ENCODE measurements at places on chromosomes 3 and 15.

- no peak for DNase-seq
Measured at GRCh38 chr15:73862276-73862675, 11.1 kb upstream of the TBC1D21 start.

GRCh38 chr3:85148036-85148435, 189.2 kb downstream of the CADM2 start:
- no peak for DNase-seq

DNA sequence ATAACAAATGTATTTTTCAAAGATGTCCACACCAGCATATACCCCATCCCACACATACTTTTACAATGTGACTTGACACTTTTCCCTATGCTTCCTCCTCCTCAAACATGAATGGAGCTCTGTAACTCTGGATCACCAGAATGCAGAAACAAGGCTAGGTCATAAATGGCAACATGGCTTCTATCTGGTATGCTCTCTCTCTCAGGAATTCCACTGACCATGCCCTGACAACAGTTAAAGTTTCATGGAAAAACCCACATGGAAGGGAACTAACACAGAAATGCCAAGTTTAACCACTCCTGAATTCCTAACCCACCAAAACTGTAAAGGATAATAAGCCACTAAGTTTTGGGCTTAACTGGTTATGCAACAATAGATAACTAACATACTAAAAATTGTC, 19.9 kb downstream of the MYO9A start:
- peak; percentile 16 for DNase-seq

DNA sequence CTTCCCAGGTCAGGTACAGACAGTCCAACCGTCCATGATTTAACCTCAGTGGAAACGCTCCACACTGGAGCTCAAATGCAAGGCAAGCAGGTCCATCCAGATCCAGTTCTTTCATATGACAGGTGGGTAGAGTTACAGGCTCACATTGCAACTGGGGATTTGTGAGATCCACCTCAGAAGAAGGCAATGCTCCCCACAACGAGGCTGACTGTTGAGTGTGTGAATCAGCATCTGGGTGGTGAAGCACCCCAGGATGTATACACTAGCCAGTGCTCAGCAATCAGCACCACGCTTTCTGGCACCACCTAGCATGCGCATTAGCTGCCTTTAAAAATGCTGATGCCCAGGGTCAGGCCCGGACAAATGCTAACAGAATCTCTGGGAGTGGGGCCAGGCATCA, 343.5 kb upstream of the ICE2 start:
- DNase-seq = no peak

GRCh38 chr3:124767691-124768090, 37.4 kb downstream of the UMPS start:
- no peak for DNase-seq

GRCh38 chr3:124851136-124851535, 36.0 kb downstream of the ITGB5 start:
- no peak for DNase-seq

DNA sequence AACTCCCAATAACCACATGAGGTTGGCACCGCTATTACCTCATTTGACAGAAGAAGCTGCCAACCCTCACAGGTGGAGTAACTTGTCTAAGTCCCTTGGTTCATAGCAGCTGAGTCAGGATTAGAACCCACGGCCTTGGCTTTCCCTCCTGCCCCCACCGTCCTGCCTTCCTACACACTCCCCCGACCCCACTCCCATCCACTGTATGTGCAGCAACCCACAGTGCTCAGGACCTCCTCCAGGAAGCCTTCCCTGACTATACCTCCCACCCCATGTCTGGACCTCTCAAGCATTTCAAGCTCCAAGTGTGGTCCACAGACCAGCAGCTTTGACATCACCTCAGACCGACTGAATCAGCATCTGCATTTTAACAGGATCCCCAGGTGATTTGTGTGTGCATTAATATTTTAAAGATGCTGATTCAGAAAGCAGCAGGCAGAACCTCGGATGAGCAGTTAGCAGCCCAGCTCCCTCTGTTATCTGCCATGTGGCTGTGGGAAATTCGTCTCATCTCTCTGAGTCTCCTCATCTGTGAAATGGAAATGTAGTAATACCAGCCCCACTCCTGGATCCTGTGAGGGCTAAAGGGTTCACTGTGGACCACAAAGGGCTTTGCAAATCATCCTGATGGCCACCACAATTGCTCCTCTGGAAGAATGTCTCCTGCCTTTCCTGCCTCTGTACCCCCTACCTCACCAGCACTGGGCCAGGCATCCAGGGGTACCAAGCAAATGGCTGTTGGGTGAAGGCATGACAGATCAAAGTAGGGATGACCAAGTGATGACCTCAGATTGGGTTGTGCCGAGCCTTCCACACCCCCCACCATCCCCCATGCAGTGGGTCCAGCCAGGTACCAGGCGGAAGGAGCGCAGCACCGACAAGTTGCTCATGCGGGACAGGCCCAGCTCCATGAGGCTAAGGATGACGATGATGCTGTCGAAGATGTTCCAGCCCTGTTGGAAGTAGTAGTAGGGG, 62.7 kb downstream of the SCN5A start:
- DNase-seq = no peak

DNA sequence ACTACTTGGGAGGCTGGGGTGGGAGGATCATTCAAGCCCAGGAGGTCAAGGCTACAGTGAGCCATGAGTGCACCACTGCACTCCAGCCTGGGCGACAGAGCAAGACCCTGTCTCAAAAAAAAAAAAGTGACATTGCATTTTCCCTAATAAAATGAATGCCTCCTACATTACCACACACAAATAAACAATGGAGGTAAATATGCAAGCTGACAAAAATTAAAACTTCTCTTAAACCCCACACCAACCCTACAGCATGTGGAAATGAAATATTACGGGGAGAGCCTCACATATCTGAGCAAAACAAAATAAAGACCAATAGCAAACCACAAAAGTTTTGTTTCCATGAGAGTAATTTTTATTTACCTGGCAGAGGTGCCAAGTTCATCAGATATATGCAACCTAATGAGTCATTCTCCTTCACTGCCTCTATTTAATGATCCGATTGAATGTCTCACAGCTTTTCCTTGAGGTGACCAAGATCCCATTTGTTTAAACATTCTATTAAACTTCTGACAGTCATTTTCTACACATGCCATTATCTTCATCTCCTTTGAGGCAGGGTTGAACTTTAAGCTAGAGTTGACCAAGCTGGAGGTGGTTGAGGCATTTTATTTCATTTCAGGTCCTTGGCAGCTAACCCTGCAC, 9.4 kb upstream of the CAV3 start:
- DNase-seq = no peak

- no peak for DNase-seq
Measured at GRCh38 chr3:105399062-105399461, 32.4 kb downstream of the ALCAM start.

- no peak for DNase-seq
Measured at GRCh38 chr3:150613709-150614480, 10.8 kb downstream of the SELENOT start.

GRCh38 chr15:74178326-74179100, 5.0 kb downstream of the ISLR start:
- DNase-seq = no peak

Data from fibroblast of upper back skin (primary cell).